Uterus (tissue), 4 donors: ENCODE measurements at places on chromosomes 2 and 18.

DNA sequence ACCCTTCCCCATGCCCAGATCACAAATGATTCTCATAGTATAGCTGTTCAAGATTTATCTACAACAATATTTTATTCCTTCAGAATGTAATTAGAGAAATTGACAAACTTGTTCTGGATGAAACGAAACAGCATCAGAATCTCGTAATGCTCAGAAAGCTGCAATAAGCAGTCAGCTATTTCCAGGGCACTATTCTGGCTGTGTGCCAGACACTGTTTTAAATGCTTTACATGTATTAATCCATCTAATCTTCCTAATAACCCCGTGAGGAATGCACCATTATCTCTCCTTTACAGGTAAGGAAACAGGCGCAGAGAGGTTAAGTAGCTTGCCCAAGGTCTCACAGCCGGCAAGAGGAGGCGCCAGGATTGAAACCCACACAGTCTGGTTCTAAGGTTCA, 10.1 kb upstream of the LYPD6B start:
- DNase-seq, result no peak

DNA sequence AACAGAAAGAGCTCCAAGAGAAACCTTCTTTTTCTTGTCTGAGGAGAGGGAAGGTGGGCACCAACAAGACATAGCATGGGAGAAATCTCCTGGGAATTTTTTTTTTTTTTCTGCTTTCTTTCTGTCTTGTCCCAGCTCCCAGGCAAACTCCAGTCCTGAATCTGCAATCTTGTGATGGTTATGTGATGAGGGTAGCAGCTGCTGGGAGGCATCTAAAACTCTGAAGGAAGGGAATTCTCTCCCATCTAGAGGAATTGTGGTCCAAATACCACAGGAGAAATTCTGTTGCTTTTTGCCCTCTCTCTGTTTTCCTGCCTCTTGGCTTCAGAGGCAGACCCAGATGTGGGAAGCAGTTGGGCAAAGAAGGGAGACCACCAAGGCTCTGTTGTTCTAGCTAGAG, 16.7 kb downstream of the SCRN3 start:
- DNase-seq, result no peak

GRCh38 chr2:166127217-166128155, at the start of gene SCN1A:
Gene SCN1A, minus strand, starts transcription at chr2:166128020. Its CDS starts 54,399 bp downstream, at chr2:166073621.
- DNase-seq, result no peak

DNA sequence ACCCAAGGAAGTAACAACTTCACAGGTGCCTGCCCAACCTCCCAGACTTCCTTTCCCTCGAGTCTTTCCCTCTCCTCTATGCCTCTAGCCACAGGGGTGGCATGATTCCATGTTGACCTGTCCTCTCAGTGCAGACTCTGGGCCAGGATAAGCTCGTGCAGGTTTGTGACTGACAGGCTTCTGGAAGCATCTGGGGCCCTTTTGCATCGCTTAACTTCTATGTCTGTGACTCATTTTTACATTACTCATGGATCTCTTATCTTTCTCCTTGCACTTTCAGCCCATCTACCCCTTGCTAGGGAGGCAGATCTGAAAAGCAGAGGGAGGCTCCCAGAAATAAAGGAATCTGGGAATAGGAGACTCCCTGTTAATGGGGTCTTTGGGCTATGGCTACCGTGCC, 98.5 kb upstream of the RIOK3 start:
- no peak for DNase-seq
